ENCODE measurements at places on chromosomes 2 and 18.
A peak's percentile ranks its signal among the peaks of the same experiment; 100 is the strongest.

GRCh38 chr2:151946250-151946884, 118.1 kb upstream of the ARL5A start:
- no peak for DNase-seq

GRCh38 chr2:127597984-127598380, 48.0 kb upstream of the GPR17 start:
- no peak for DNase-seq

DNA sequence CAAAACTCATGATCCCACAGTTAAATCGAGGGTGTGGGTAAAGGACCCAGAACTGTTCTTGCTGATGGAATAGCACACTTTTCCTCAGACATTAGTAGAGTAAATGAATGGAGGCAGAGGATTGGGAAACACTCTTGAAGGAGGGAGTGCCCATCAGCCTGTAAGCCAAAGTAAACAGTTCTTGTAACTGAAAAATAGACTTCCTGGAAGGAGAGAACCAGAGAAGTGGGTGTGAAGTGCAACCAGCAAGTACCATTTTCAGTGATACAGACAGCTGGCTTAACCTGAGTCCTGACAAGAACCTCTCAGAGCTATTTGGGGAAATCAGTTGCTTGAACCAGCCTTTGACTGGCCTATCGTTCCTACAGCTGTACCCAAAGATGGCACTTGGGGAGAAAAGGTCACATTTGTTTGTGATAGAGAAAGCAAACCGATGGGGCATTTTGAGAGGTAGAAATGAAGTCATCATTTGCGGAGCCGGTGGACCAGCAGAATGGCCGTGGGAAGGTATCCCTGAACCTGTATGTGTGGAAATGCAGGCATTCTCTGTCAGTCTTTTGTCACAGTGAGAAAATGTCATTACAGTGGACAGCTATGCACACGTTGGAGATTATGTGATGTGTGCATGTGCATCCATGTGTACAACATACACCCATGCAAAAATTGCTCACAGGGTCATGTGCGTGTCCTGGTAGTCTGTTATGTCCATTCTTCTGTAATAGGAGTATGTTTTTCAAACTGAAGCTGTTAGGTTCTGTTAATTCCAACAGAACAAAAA, 17.8 kb downstream of the CRIM1 start:
- DNase-seq = no peak

DNA sequence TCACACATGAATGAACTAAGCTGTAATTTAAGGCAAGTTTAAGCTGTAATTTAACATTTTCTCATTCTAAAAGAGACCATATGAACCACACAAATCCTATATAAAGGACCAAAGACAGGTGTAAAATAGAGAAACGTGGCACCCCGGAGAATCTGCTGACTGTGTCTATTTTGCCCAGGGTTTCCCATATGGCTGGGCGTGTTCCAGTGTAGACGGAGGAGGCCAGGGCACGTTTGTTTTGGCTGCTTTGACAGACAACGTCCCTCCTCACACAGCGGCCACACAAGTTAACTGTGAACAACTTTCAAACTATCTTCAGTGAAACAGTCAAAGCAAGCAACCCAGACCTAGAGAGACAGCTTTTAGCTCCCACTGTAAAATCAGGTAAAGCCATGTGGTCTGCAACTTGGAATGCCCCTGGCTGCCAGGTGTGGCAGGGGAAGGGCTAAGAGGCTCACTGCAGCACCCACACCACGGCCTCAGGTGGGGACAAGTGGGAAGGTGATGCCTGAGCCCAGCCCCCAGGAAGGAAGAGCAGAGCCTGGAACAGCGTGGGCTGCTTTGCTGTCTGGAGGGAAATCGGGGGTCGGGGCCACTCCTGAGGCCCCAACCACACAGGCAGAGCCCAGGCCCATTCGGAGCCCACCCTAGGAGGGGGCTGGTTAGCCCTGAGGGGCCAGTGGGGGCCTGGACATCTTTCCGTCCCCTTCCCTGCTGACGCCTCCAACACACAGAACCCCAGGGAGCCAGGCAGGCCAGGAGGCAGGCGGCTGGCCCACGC, 40.7 kb downstream of the SLC66A2 start:
- peak; percentile 40 for DNase-seq

DNA sequence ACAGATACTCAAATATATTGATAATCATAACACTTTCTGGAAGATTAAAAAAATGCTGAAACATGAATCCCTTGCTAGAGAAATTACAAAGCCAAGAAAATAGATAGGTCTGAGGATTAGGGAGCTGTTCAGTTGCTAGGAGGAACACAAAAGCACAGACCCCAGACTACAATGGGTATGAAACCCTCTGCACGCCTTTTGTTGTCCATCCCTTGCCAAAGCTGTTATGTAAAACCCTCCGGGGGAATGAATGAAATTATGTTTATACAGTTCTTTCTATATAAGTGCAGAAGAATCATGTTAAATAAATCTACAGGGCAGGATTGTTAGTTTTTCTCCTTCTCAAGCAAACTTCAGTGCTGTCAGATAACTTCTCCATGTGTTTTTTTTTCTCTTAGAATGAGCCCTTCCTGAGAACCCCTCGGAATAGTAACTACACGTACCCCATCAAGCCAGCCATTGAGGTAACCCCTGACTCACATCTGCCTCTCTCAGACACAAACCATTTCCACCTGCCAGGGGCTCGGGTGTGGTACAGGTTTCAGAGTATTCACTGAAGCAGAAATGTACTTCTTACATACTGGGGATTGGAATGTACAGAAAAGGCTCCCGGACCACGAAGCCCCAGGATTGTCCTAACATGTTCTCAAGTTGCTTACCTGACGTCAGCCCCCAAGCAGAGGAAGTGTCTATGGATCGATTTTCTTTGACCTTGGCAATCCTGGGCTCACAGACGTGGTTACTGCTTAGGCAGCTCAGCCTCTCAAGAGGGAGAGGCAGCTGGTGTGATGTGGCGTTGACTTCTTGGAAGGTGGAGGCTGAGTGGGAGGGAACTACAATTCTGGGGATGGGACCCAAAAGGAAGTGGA, 118.0 kb downstream of the PLB1 start:
- peak; percentile 64 for DNase-seq

- no peak for DNase-seq
Measured at GRCh38 chr2:68333931-68334330, 14.2 kb upstream of the CNRIP1 start.

GRCh38 chr2:181252262-181253148, 204.7 kb upstream of the ITGA4 start:
- no peak for DNase-seq

GRCh38 chr2:74119912-74120825, 27.5 kb downstream of the BOLA3 start:
- DNase-seq = peak; percentile 84

- DNase-seq = no peak
Measured at GRCh38 chr2:233856184-233856583, 1.8 kb upstream of the HJURP start.

DNA sequence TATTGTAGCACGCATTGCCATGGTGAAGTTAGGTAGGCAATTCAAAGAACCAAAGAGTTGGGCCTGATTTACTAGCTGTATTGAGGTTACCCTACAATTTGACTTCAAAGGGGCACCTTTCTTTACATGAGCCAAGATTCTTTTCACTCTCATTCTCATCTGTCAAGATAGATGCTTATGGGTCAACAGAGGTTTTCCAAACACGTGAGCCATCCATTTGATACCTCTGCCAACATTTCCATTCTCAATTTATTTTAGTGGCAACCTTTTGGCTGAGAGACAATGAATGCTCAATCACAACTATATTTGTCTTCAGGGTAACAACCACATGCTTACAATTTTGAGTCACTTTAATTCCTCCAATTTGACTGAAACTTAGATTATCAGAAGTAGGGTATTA, 370.6 kb upstream of the CDH20 start:
- no peak for DNase-seq

GRCh38 chr18:65017372-65017760, 733.4 kb upstream of the CDH7 start:
- no peak for DNase-seq

GRCh38 chr2:85755122-85756027, 1.6 kb downstream of the ATOH8 start:
- no peak for DNase-seq

- no peak for DNase-seq
Measured at GRCh38 chr2:224147174-224147573, 108.1 kb upstream of the SERPINE2 start.

- peak; percentile 61 for DNase-seq
Measured at GRCh38 chr2:24382363-24383073, 22.2 kb upstream of the ITSN2 start.

- no peak for DNase-seq
Measured at GRCh38 chr2:37882036-37882435, 43.1 kb upstream of the RMDN2 start.

GRCh38 chr2:74513605-74514367, 464 bp upstream of the TLX2 start:
- DNase-seq = no peak

GRCh38 chr2:182543741-182544525, 117.1 kb upstream of the PDE1A start:
- no peak for DNase-seq

GRCh38 chr2:165631089-165631488, 161.6 kb downstream of the CSRNP3 start:
- DNase-seq = no peak

DNA sequence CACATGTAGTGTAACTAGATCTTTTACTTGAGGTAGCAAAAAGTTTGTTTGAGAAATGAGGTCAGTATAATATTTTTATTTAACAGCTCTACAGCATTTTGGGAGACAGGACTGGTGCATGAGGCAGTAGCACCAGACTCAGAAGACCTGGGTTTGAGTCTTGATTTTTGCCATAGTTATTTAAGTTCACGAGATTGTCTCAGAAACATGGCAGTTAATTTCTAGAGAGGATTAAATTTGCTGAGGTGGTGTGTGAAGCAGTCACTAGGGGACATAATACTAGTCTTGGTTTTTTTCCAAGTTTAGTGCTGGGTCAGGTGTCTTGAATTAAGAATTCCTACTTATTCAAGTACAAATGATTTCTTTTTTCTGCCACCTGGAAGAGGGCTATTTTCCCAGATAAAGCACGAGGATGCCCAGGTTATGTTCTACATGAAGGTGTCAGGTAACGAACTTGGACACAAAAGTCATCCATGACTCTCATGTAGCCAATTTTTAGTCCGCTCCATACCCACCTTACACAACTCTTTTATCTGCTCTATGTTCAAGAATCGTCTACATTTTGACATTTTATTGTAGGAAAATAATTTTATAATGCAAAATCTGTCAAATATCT, 1.4 kb downstream of the MARCHF7 start:
- DNase-seq = no peak

GRCh38 chr2:182541268-182541667, 114.4 kb upstream of the PDE1A start:
- no peak for DNase-seq

GRCh38 chr2:200288670-200289429, 17.6 kb upstream of the SPATS2L start:
- DNase-seq = no peak

- no peak for DNase-seq
Measured at GRCh38 chr2:44934038-44934982, 7.2 kb upstream of the SIX3 start.

DNA sequence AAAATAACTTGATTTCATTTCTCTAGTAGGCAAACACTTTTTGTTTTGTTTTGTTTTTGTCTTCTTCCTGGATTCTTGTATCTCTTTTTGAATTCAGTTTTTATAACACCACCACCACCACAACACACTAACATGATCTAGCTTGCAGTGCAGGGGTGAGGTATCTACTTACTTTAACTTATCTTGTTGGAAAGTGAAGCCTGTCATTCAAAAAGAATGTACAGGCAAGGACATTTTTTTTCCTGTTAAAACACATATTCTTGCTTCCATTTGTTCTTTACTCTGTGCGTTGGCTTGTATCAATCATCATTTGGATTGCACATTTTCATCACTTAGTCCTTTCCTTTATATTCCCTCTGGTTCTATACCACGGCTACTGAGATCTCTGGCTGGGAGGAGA, 824.2 kb downstream of the PLCL1 start:
- no peak for DNase-seq

GRCh38 chr2:112644933-112645309, 818 bp upstream of the SLC20A1 start:
- DNase-seq = no peak

- no peak for DNase-seq
Measured at GRCh38 chr2:26270373-26270772, 25.6 kb downstream of the HADHB start.

GRCh38 chr2:181384923-181385322, 72.3 kb upstream of the ITGA4 start:
- no peak for DNase-seq

DNA sequence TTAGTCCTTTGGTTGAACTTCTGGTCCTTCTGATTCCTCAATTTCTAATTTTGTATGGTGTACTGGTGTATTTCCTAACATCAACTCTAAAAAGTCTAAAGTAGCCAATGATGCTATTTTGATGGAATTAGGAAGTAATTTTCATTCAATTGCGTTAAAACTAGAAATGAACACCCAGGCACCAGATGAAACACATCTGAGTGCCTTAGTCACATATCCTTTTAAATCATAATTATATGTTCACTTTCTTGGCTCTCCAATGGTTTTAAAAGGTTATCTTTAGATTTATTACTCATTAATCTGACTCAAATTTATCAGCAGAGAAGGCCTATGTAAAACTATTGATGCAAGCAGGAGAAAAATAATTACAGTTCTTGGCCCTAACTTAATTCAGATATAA, 119.7 kb downstream of the GAREM1 start:
- no peak for DNase-seq

GRCh38 chr2:56729212-56729611, 545.4 kb downstream of the CCDC85A start:
- no peak for DNase-seq

DNA sequence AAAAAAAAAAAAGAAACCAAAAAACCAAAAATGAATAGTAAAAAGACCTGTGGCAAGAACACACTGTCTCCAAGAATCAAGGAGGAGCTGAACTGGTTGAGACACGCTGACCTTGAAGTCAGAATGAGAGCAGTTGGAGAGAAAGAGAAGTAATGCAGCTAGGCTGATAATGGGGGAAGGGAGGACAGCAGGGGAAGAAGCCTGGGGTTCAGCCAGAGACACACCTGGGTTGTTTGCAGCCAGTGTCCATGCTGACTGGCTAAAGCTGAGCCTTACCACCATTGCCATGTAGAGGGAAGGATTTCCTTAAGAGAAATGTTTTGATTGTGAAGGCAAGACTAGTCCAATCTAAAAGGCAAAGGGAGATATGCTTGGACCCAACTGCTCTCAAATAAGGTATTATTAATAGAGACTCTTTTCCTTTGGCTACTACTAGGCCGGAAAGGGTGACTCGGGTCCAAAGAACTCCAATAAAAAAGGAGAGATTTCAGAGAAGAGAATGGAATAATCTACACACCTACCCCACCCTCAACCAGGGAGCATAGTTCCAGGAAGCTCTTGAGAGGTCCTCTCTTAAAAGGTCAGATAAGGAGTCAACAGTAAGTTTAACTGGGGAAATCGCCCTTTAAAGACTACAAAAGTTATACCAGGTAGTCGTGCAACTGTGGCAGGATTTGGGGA, 25.2 kb upstream of the REL start:
- no peak for DNase-seq

- no peak for DNase-seq
Measured at GRCh38 chr18:49400398-49401072, 59.9 kb downstream of the DYM start.

GRCh38 chr2:232306741-232307305, 71.7 kb upstream of the ALPP start:
- no peak for DNase-seq

Data from ureter (tissue), 1 donor.